Mucosa of descending colon (tissue), 3 donors: ENCODE measurements at places on chromosomes 2 and 18.

DNA sequence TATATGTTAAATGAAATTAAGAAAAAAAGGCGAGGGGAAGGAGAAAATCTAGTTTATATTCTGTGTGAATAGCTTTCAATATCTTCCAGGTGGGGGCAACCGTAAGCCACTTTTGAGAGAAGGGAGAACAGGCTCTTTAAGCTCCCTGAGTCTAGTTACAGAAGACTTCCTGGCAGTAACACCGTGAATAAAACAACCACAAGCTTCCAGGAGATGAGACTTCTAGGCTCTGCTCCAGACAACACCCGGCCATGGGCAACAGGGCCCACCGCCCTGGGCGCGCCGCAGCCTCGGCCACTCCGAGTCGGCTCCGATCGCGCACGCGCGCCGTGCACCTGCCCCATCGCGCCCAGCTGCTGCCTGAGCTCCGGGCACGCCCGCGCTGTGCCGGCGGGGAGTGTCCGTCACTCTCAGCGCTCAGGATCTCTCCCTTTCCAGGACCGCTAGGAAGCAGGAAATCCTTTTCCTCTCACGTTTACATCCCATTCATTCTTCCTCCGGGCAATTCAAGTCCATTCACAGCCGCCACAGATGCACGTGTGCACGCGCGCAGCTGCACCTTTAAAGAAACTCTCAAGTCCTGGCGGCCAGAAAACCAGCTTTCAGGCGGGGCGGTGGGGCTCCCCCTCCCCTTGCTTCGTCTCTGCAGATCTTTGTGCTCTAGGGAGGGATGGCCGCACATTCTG lies 19.4 kb upstream of the PAX3 start:
- DNase-seq: peak; percentile 87

DNA sequence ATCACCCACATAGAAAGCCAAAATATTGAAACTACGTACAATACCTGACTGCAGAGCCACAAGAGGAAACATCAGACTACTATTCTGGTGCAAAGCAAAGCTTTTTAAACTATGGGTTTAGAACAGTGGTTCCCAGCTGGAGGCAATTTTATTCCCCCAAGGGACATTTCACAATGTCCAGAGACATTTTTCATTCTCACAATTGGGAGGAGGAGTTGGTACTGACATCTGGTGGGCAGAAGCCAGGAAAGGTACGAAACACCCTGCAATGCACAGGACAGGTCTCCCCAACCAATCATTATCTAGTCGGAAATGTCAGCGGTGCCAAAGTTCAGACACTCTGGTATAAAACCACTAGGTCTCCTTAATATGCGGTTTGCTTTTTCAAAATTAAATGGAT lies 88.4 kb upstream of the ARL5A start:
- no peak for DNase-seq

DNA sequence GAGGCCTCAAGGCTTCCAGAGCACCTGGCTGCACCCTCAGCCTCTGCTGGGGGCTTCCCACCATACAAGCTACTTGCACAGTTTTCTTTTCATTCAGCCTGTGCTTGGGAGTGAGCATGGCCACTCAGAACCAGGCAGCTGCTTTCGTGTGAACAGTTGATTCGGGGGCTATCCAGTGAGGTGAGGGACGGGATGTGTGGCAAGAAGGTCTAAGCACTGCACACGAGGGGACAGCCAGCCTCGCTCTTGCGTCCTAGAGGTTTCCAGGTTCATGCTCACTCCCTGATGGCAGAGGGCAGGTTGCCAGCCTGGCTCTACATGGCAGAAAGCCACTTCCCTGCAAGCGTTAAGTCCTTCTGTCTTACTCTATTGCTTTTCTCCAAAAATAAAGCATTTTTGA lies 146.2 kb downstream of the MBP start:
- no peak for DNase-seq

- no peak for DNase-seq
Measured at GRCh38 chr2:197357986-197358385, 47.4 kb upstream of the ANKRD44 start.

DNA sequence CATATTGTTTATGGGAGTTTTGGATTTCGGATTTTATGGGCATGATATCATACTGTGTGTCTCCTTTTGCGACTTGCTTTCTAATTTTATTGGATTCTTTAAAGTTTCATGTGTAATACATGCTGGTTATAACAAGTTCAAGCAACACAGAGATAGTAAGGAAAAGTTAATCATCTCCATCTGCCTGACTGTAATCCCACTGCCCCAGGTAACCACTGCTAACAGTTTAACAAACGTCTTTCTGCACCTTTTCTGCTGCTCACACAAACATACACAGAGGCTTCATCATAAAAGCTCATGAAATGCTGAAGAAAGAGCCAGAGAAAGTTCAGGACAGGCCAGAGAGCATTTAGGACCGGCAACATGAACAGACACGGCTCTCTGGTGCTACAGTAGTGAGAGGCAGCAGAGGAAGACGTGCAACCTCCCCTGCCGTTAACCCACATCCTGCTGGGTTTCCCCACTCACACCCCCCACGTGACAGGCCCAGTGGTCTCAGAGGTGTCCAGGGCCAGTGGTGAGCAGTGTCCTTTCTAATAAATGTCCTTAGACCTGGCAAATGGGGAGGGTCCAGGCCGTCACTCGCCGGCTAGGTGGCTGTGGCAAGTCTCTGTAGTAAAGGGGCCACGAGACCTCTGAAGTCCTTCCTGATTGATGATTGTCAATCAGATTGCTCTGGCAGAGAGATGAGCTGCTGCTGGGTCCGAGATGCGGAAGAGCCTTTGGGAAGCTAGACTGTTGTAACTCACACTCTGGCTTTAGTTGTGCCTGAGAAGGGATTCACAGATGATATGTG lies 43.0 kb upstream of the SLC1A4 start:
- DNase-seq: peak; percentile 80

- DNase-seq: no peak
Measured at GRCh38 chr18:59570796-59571195, 126.4 kb downstream of the CCBE1 start.

DNA sequence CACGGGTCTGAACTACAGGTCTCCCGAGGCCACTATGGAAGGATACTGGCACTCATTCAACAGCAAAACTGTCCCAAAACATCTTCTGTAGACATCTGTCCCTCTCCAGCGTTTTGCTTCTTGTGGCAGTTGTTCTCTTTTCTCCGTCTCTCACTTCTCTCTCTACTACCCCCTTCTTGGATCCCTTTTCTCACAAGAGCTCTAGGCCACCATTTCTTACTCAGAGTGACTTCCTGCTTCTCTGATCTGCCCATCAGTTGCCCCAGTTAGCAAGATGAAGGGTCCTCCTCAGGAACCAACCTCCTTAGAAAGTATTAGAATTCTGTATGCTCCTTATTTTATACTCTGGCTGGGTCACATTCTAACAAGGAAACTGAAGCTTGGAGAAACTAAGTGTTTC lies 32.6 kb downstream of the BCL2 start:
- DNase-seq: no peak

DNA sequence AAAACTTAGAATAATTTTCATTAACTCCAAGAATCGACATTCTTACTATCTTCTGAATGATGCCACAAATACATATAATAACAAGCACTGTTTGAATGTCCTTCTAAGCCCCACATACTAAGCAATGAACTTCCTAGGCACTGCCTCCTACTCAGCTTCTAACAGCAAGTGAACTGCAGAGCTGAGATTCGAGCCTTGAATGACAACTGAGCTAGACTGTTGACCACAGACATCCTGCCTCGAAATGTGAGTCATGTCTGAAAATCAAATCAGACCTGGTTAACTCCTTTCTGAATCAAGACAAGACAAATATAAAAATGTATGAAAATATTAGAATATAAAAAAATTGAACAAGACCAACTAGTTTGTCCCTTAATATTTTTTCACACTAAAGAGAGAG lies 108.1 kb downstream of the MYT1L start:
- no peak for DNase-seq

DNA sequence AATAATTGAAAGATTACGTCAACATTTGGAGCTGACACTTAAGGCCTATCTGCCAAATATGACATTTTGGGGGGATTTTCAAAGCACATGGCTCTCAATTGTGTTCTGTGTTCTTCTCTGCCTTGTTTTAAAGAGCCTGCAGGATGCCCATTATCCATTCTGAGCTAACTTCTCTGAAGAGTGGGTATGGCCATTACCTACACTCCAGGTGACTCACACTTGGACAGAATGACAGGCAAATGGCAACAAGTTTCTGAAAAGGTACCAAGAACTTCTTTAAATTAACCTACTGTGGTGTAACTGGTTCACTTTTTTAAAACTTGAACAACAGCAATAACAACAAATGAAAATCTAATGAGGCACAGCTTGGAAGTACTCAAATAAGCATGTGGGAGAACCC lies 834.9 kb upstream of the SLC39A10 start:
- no peak for DNase-seq

DNA sequence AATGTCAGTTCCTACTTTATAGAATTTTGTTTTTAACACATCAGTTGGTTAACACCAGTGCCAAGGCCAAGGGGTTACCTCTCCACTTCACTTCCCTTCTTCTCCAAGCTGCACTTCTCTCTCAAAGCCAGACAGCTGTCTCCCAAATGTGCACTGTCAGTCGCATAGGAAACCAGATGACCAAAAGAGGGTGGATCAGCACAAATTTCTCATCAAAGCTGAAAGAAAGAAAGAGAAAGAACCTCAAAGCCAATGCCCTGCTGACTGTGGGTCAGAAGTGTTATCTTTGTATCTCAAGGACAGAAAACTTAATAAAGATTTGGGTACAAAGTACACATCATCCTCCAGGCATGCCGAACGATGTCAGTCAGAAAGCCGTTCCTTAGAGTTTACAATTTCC lies 32.2 kb downstream of the SPATS2L start:
- DNase-seq: no peak

GRCh38 chr18:55014095-55014494 lies 54.8 kb upstream of the CCDC68 start:
- no peak for DNase-seq

- DNase-seq: no peak
Measured at GRCh38 chr2:221635949-221636348, 63.8 kb upstream of the EPHA4 start.

DNA sequence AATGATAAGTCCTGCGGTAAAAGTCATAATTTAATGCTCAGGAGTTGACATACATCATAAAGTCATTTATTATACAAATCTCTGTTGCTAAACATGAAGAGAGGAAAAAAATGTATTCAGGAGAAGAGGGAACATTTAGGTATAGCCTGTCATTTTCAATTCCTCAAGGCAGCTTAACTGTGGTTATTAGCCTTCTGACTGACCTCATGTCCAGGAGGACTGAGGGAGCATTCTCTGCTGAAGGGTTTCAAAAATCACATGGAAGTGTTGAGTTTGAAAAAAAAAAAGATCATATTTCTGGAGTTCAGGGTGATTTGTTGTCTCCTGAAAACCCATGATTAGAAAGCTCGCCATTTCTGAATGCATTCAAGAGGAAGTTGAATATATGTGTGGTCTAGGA lies 1371.1 kb upstream of the LRRTM1 start:
- no peak for DNase-seq

DNA sequence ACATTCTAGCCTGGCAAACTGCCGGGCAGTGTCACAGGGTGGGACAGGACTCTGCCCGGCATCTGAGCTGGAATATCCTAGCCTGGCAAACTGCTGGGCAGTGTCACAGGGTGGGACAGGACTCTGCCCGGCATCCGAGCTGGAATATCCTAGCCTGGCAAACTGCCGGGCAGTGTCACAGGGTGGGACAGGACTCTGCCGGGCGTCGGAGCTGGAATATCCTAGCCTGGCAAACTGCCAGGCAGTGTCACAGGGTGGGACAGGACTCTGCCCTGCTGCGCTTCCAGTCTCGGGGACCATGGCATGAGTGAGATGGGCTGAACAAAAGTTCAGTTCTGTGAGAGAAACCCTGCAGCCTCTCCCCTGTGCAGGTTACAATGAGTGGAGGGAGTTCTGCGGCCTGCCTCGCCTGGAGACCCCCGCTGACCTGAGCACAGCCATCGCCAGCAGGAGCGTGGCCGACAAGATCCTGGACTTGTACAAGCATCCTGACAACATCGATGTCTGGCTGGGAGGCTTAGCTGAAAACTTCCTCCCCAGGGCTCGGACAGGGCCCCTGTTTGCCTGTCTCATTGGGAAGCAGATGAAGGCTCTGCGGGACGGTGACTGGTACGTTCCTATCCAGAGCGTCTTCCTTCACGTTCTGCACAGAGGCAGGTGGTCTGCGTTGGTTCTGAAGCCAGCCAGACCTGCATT lies 80.3 kb downstream of the TPO start:
- peak; percentile 63 for DNase-seq

DNA sequence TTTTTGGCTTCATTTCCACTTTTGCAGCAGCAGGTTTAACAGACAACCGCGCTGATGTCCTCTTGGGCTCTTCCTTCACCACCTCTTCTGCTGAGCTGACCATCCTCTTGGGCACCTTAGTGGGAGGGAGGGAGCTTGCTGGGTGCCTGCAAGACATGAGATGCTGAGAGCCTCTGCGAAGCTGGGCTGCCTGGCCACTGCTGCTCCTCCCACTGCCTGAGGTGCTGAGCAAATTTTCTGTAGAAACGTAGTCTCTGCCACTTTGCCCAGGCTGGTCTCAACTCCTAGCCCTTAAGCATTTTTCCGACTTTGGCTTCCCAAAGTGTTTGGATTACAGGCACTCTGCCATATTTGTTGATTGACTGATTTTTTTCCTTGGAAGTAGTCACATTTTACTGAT lies 422.2 kb upstream of the MC4R start:
- DNase-seq: no peak

DNA sequence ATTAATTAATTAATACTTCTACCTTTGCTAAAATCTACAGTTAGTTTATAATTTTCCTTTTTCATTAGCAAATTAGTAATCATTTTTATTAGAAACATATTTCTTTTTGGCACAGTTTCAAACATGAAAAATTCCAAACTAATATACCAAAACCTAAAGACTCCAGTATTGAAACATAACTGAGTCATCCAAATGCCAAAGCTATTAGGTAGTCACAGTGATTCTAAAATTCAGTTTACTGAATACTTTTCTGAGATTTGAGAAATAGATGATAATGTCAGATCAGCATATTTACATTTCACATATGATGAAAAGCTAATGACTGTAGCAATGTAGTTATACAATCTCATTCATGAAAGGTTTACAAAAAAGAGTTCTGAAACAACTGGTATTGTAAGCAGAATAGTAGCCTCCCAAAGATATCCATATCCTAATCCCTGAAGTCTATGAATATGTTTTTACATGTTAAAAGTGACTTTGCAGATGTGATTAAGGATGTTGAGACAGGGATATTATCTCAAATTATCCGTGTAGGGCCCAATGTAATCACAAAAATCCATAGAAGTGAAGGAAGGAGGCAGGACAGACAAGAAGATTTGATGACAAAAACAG lies 680.2 kb upstream of the CHAC2 start:
- no peak for DNase-seq

- DNase-seq: no peak
Measured at GRCh38 chr18:72086421-72086820, 457.7 kb downstream of the CBLN2 start.
